Activated naive CD8-positive, alpha-beta T cell treated with anti-CD3 and anti-CD28 coated beads, Interleukin-2, amount 10 ng/mL, durations not matched to agents 7 days and 5 days (primary cell): ENCODE measurements at places on chromosomes 6 and 20. TPM values are rescaled to one million over a fixed set of nuclear protein-coding genes. Genes with fewer than 3 reads are reported as not detected.

GRCh38 chr20:6685181-6685582 is 82.3 kb upstream of the BMP2 start:
- DNase-seq = no peak

GRCh38 chr20:58571693-58572427 is 56.7 kb upstream of the APCDD1L start:
- DNase-seq = no peak

DNA sequence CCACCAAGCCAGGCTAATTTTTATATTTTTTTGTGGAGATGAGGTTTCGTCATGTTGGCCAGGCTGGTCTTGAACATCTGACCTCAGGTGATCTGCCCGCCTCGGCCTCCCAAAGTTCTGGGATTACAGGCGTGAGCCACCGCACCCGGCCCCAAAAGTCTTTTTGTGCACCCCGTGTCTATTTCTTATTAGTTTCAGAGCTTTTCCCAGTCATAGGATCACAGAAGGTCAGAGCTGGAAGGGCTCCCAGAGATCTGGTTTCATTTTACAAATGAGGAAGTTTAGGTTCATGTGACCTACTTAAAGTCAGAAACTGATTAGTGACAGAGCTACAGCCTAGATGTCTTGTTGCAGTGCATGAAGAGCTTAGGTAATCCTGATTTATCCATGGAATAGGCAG is 1.6 kb upstream of the OGFRL1 start:
- DNase-seq = no peak

DNA sequence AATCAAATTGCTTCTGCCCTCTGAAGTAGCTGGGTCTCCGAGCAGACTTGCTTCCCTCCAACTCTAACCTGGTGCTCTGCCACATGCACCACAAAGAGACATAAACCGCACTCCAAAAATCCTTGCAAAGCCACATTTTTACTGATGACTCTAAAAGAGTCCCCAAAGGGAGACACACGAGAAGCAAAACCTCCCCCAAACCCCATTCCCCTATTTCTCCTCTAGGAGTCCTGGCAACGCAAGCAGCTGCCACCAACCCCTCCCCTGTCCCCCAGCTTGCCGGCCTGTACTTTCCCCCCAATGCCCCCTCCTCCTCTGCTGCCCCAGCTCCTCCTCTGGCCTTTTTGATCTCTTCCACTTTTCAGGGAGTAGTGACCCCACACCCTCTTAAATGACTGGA is 180.1 kb upstream of the ARID1B start:
- DNase-seq = no peak

- DNase-seq = no peak
Observed at GRCh38 chr20:3563548-3564177, 92.8 kb downstream of the ATRN start.

- DNase-seq = no peak
Observed at GRCh38 chr6:108203189-108204112, 37.6 kb downstream of the NR2E1 start.

GRCh38 chr20:43722153-43722505 is 4.7 kb downstream of the GTSF1L start:
- no peak for DNase-seq

- DNase-seq = no peak
Observed at GRCh38 chr6:157468574-157468973, 87.6 kb downstream of the ZDHHC14 start.

GRCh38 chr6:159892053-159892452 is 1.3 kb downstream of the MAS1 start:
- DNase-seq = no peak

- no peak for DNase-seq
Observed at GRCh38 chr6:166925141-166925996, 31.0 kb downstream of the RNASET2 start.

GRCh38 chr20:49786668-49787370 is 25.8 kb upstream of the SLC9A8 start:
- no peak for DNase-seq

DNA sequence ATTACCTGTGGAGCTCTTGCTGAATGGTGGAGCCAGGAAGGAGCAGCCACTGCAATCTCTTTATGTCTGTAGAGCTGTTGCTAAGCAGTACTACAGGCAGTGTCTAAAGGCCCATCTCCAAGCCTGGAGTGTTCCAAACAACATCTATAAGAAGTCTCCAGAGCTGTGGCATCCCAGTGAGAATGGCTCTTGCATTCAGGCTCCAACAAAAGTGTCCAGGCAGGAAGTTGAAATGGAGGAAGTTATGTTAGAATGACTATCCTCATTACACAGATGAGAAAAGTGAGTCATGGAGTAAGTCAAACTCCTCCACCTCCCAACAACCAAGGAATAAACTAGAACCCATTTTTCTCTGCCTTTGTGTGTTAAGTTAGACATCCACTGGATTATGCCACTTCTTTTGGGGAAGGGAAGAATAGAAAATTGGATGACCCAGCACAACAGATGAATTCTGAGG is 288.5 kb upstream of the STXBP5 start:
- DNase-seq = no peak

GRCh38 chr6:20333721-20334269 is 67.9 kb upstream of the E2F3 start:
- DNase-seq = no peak

DNA sequence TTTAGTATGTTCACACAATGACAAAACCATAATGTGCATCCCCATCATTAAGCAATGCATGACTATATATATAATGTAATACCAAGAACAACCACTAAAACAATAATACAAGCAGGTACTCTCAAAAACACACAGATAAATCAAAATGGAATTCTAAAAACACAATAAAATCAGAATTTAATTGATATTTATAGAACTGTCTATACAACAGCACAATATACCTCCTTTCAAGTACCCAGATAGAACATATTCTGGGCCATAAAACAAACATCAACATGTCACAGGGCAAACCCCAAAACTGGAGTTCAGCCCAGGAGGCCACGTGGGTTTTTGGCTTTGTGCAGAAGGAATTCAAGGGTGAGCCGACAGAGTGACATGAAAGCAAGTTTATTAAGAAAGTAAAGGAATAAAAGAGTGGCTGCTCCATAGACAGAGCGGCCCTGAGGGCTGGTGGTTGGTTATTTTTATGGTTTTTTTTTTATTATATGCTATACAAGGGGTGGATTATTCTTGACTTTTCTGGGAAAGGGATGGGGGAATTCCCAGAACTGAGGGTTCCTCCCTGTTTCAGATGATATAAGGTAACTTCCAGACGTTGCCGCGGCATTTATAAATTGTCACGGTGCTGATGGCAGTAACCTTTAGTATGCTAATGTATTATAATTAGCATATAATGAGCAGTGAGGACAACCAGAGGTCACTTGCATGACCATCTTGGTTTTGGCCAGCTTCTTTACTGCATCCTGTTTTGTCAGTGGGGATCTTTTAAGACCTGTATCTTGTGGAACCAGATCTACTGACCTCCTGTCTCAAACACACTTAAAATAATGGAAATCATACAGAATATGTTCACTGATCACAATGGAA is 5.6 kb downstream of the RAB23 start:
- DNase-seq = no peak

DNA sequence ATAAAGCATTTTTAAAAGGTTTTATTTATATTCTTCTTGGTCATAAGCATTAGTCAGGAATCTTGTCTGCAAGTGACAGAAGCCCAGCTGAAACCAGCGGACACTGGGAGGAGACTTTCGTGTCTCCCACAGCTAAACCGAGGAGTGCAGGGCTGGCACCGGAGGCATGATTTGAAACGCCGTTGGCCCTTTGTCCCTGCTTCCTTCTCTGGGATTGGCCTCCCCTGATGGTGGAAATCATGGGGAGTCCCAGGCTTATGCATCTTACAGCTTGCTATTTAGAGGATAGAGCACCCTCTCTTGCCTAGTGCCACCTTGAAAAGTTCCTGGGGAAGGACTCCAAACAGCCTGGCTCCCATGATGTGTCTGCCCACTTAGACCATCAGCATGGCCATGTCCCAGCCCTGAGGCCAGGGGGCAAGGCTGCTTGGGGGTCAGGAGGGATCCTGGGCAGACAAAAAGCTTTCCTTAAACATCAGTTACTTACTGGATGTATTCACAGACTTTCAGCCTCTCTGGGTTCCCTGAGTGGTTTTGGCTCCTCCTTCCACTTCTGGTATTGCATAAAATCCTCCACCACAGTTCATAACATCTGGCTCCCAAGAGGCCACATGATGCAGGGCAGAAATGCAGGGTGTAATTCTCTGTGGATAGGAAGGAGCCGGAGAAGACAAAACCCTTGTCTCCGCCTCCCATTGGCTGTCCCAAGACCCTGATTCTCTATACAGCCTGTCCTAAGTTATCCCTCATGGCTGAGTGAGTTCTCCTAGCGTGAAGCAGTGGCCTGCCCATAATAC is 49.3 kb upstream of the INSM1 start:
- DNase-seq = no peak

DNA sequence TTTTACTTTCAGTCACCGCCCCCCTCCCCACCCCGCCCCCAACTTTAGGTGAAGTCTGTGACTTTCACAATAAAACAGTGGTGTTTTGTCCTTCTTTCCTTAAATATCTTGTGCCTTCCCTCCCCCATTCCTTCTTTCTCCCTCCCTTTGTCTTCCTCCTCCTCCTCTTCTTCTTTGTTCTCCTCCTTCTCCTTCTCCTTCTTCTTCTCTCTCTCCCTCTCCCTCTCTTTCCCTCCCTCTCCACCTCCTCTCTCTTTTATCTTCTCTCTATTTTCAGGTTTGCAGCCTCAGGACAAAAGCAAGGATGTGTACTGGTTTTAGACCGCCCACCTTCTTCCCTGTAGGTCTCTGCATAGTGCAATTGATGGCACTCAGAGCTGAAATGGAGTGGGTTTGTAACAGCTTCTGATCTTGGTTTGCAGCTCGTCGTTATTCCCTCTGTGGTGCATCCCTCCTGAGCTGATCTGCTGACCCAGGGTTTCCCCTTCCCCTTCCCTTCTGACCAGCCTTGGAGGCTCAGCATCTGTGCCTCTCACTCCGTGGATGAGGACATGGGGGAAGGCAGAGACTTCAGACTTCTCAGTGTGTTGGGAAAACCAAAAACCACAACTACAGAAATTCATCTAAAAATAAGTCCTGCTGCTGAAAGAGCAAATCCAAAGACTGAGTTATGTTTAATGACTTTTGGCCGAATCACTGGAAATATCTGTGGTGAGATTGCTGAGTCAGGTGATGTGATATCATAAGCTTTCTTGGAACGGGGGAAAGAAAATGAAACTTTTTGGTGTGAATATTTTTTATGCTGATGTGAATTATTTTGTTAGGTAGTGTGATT is 6.9 kb downstream of the VGLL2 start:
- no peak for DNase-seq

DNA sequence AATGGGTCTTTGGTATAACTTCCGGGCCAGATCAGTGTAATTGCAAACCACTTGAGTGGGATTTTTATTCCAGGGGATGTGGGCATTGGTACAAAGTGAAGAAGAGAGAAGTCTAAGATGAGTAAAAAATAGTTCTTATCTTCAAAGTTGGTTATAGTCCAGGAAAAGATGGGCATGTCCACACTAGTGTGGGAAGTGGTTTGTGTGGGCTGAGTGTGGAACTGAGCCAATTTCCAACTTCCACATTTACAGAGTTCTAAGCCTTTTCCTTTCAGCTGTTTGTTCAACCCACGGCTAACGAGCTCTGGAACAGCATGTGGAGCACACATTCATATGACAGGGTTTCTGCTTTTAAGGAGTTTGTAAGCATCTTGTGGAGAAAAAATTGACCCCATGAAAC is 72.3 kb upstream of the IFNGR1 start:
- no peak for DNase-seq

DNA sequence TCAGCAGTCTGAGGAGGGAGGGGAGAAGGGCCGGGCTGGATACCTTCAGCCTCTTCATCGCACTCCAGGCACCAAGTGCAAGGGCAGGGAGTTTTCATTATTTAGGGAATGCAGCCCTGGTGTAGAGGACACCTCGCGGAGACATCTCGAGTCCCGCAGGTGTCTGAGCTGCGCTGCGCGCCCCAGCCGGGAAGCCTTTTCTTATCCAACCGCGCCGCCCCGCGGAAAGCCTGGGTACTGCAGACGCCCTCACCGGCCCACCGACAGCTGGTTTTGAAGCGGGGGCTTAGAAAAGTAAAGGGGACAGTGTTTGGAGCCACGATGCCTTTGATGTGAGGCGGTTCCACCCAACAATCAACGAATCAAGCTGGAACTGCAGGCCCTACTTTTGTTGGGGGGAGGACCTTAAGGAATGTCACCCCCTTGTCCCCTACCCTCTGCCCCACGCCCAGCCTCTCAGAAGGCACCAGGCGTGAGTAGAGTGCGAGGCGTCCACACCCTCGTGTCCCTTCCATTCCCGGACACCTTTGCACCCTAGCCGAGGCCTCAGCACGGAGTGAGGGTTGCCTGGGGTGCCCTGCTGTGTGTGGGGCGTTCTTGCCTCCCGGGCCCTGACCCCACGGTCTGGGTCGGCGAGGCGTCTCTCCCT is 8.6 kb downstream of the NKX2-2 start:
- peak; percentile 88 for DNase-seq

DNA sequence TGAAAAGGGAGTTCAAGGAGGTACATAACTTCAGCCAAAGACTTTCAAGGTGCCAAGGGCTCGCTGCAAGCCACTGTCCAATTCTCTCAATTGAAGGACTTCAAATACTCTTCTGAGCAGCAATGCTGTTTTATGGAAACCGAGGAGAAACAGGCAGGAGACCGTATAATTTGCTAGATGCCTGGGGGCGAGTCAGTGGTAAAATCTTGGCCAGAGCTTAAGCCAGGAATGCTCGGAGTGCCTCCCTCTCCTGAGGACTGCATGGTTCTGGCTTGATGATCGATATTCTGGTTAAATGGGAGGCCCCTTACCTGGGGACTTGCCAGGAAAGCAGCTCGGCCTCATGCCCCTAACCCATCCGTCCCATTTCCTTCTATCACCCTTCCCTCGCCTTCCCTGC is 35.8 kb upstream of the NOP56 start:
- no peak for DNase-seq

DNA sequence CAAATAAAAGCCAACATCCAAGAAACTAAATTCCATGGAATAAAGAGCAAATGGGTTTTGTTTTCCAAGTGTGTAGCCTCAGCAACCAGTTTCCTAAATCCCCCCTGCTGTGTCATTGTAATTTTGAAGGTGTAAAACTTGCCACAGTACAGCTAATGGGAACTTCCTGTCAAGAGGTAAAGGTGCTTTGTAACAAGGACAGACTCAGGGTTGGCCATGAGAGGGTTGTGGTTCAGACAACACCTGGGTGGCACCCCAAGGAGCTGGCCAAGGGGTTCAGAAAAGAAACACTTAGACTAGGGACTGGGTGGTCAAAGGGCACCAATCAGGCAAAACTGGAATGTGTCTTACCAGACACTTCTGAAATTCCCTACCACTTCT is 52.4 kb upstream of the LYRM2 start:
- no peak for DNase-seq

The FAM50B gene
- total RNA-seq = 8.2 TPM

The TUBB gene
- total RNA-seq = 1,168 TPM

The WFDC10B gene
- total RNA-seq = not detected

The CAP2 gene
- total RNA-seq = not detected

The LYRM2 gene
- 36.8 TPM for total RNA-seq

The ANKRD66 gene
- total RNA-seq = not detected

The CALHM5 gene
- total RNA-seq = not detected
